Thoracic aorta (tissue), 2 donors: ENCODE measurements at places on chromosomes 12 and 14.

GRCh38 chr12:6553051-6553868 lies 2.6 kb downstream of the IFFO1 start:
- no peak for DNase-seq

GRCh38 chr14:50360851-50361250 lies 35.8 kb downstream of the CDKL1 start:
- no peak for DNase-seq

- no peak for DNase-seq
Measured at GRCh38 chr12:32273712-32274111, 125.6 kb upstream of the FGD4 start.

DNA sequence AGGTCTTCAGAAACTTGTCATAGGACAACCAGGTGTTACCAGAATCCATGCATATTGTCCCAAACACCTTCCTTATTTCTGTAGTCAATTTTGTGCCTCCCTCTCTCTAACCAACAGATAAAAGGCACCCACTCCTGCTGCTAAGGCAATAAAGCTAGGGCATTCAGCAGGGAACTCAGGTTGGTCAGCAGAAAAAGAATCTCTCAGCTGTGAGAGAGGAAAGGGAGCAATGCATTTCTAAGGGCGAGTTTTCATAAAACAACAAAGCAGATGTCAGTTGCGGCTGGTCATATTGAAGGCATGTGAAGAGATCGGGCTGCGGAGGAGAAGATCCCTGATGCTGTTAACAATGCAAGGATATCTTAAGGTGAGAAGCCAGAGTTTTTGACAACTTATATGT lies 7.4 kb upstream of the POU6F1 start:
- DNase-seq = no peak

DNA sequence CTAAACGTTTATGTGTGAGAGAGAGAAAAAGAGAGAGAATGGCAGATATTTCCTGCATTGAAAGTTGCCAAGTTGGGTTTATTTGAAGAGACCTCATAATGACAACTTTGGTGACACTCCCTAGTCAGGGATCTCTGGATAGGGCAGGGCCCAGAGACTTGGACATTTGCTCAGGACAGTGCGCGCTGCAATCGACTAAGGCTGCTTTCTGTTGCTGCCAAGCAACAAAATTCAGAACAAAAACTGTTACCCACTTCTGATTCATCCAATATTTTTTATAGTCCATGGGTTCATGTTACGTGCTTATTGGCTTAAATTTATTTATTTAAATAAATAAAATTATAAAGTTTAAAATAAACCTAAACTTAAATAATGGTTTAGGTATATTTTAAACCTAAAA lies 34.2 kb downstream of the PTGER2 start:
- no peak for DNase-seq

DNA sequence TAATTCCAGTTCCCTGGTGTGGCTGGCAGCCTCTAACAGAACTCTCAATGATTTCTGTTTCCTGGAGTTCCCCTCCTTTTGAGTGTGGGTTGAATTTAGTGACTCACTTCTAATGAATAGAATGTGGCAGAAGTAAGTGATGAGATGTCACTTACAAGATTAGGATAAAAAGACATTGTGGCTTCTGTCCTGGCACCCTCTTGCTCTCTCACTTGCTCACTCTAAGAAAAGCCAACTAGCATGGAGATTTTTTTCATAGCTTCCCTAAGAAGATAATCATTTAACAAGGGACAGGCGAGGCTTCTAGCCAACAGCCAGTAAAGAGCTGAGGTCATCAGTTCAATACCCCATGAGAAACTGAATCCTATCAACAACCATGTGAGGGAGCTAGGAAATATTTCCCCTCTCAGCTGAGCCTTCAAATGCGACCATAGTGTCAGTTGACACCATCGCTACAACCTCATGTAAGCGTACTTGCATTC lies 156.7 kb downstream of the TMTC3 start:
- no peak for DNase-seq

- DNase-seq = no peak
Measured at GRCh38 chr14:87082917-87083316, 910.1 kb downstream of the GALC start.

DNA sequence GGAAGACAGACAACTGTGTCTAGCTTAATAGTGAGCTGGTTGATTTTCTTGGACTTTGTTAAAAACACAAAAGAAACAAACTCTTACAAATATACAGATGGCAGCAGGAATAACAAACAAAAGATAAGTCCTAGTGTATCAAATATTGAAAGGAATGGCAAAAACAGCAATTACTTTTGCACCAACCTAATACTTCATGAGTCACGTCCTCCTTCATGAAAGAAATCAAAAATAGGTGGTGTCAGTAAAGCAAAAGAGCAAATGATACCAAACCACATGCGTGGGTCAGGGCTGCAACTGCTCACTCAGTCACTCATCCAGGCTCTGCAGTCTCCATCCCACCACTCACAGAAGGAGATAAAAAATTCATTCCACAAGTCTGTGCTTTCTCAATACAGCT lies 11.8 kb downstream of the ATG14 start:
- no peak for DNase-seq

GRCh38 chr14:104184506-104184905 lies 46.1 kb downstream of the KIF26A start:
- DNase-seq = no peak

DNA sequence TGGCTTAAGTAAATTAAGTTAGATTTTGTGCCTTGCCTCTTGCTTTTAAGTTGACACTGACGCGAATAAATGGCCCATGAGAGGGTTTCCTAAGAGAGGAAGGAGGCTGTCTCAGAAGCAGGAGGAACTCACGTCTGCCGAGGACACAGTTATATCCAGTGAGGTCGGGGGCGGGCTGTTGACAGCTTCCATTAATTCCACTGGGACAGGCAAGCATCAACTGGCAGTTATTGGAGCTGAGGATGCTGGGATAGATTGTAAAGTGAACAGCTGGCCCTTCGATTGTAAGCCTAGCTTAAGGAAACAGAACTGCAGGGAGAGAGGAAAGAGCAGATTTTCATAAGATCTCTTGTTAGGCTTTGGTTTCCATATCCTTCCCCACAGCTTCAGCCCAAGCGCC lies 399.2 kb downstream of the IPO8 start:
- no peak for DNase-seq

DNA sequence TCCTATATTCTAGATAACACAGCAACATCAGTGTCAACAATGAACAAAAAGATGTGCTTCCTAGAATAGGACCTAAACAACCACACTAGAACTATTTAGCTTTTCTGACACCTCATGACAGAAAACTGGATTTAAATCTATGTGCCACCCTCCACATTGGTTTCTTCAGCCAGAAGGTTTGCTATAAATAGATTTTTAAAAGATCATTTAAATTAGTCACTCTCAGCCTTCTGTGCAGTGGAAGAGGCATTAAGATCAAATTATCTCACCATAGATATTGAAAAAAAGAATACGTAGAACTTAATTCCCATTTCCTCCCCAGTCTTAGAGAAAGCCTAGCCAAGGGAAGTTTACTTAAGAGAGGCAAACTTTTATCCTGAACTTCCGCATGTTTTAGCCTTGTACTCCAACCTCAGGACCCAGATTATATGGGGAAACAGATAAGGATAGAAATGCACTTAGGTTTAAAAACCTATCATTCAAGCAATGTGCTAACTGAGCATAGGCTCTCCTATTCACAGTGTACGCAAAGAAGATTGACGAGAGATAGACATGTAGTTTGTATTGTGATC lies 59.6 kb downstream of the NELL2 start:
- DNase-seq = no peak

GRCh38 chr12:125873016-125873415 lies 807.8 kb downstream of the AACS start:
- DNase-seq = no peak

GRCh38 chr14:25350021-25350420 lies 300.1 kb upstream of the STXBP6 start:
- DNase-seq = no peak

DNA sequence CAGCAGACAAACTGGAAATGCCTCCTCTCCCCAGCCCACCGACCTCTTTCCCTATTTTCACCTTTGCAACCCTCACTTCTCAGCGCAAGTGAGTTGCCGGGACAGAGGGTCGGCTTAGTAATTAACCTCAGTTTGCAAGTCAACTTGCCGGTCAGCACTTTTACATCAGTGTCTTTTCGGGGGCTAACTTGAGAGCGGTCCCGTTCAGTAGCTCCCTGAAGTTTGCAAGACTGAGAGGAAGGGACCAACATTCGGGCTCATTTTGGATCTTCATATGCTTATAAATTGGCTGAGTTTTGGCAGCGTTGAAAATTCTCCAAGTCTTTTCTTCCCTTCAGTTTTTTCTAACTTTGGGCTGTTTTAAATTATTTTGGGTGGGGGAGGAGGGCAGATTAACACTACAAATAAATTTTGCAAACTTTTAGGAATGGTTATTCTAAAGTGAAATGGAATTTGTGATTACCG lies 846 bp downstream of the BRMS1L start:
- no peak for DNase-seq

GRCh38 chr12:64665514-64665913 lies 55.2 kb downstream of the RASSF3 start:
- no peak for DNase-seq

- DNase-seq = no peak
Measured at GRCh38 chr14:67705211-67705610, 3.5 kb downstream of the RDH12 start.

GRCh38 chr12:27057543-27057942 lies 24.8 kb downstream of the C12orf71 start:
- no peak for DNase-seq

GRCh38 chr12:69070319-69071090 lies 137.5 kb upstream of the CPM start:
- no peak for DNase-seq

DNA sequence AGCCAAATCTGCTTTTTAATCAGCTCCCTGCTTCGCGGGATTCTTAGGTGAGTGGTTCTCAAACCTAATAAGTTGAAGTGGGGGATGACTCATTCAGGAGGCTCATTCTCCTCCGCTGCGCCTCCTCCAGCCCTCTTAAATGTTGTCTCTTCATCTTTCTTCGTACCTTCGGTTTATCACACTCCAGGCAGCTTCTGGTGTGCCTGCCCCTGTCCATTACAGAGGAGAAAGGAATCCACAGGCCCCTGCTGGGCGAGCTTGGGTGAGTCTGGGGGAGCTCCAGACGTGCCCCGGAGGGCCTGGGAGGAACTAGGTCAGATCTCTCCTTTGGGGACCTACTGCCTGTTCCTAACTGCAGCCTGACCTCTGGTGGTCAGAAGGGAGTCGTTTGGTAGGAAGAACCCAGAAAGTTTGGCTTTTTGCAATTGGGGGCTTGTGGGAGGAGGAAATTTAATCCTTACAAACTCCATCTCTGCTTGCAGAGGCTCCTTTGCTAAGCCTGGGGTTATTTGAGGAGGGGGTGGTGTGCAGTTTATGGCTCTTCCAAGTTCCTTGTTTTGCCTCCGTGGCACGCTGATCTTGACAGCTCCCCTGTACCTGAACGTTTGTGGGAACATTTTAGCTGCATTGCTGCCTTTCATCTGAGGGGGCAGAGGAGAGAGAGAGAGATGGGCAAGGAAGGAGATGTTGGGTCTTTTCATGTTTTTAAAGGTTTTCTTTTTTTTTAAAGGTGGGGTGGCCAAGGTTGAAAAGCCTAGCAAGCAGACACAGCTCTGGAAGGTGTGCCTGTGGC lies 84.1 kb upstream of the GNG2 start:
- no peak for DNase-seq

- no peak for DNase-seq
Measured at GRCh38 chr14:91374287-91374878, 43.2 kb downstream of the CCDC88C start.

- DNase-seq = no peak
Measured at GRCh38 chr12:66159123-66159522, 10.7 kb downstream of the TMBIM4 start.

GRCh38 chr12:3560295-3560620 lies 69.3 kb downstream of the PRMT8 start:
- DNase-seq = no peak

GRCh38 chr12:31588976-31589375 lies 2.0 kb downstream of the DENND5B start:
- DNase-seq = no peak
